ENCODE measurements at places on chromosomes 4 and X. TPM values are rescaled to one million over a fixed set of nuclear protein-coding genes. Genes with fewer than 3 reads are reported as not detected.

DNA sequence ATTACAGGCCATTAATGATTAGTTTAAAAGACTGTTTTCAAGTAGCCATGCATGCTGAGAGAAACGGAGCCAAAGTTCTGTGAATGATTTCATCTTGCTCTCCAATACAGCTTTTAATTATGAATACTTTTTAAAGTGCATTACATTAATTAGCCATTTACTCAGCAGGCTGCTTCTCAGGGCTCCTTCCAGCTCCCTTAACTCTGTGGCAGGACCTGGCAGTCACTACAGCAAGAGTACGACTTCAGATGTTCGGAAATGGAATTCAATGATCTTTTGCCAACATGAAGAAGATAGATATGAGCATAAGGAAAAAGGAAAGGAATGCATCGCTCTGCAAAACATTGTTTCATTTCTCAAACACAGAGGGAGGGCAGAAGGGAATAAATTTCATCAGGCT is 987.2 kb downstream of the PDHA2 start:
- no peak for DNase-seq

DNA sequence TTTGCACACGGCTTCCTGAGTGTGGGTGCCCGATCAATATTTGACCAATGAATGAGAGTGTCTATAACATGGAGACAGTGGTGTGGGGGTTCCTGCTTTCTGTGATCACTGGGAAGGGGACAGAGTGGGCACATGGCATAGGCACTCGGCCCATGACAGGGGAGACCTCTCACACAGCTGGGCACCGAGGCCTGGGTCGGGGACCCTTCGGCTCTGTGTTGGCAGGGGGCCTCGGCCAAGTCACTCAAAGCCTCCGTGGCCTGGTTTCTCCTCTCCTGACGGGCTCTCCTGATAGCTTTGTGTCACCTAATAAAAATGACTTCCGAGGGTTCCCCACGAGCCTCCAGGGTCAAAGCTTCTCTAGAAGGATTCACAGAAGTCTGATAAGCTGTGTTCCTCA is 43.9 kb upstream of the PSAPL1 start:
- DNase-seq, result no peak

- no peak for DNase-seq
Measured at GRCh38 chrX:118497180-118497818, 1.7 kb downstream of the DOCK11 start.

DNA sequence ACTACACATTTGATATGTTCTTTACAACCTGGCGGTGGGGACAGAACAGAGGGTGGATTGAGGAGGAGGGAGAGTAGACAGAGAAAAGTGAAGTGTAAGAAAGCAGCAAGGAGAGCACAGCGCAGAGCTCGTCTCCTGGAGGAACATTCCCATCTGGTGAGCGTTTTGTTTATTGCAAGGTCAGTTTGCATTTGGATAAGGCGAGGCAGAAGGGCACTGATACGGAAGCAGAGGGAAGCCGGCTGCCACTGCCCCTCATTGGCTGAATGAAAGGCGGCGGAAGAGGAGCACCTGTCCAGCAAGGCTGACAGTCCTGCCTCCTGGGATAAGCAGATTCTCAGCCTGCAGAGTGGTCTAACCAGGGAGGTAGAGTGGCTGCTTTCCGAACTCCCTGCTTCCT is 83.2 kb downstream of the GPR143 start:
- no peak for DNase-seq

GRCh38 chr4:9771034-9771433 is 10.4 kb upstream of the DRD5 start:
- no peak for DNase-seq

- DNase-seq, result no peak
Measured at GRCh38 chr4:113560579-113560978, 201.0 kb downstream of the CAMK2D start.

GRCh38 chrX:44975666-44976263 is 102.8 kb downstream of the KDM6A start:
- DNase-seq, result no peak

- DNase-seq, result no peak
Measured at GRCh38 chr4:188550296-188550695, 411.1 kb downstream of the TRIML1 start.

- DNase-seq, result no peak
Measured at GRCh38 chr4:138689187-138689586, 326.4 kb upstream of the NOCT start.

DNA sequence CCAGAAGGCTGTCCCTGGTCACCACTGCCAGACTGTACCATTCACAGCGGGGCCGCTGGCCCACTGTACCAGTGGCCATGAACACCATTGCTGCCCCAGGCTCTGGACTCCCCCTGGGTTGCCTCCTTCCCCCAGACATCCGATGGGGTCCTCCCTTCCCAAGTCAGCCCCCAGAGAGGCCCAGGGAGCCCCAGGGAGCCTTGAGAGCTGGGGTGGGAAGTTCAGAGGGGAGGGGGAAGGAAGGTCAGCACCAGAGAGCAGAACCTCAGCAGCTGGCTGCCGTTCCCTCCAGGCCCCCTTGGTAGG is 441 bp upstream of the ARHGAP4 start:
- no peak for DNase-seq

DNA sequence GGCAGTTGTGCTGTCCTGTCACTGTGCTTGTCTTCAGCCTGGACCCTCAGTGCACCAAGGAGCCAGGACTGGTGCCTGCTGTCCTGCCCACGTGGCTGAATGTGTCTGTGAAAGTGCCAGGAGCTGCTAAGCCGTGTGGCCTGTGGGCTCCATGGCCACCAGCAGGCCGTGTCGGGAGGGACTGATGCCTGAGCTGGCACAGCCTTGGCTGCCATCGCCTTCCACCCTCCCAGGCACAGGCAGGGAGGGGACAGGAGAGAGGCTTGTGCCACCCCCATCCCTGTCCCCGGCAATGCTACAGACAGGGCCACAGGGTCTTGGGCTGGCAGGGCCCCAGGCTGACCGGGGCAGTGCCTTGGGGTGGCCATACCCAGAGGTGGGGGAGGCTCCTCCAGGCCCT is 24.8 kb downstream of the DOK7 start:
- no peak for DNase-seq

GRCh38 chr4:59536428-59536827 is 1663.7 kb upstream of the ADGRL3 start:
- DNase-seq, result no peak

- DNase-seq, result no peak
Measured at GRCh38 chr4:82648356-82648755, 86.6 kb upstream of the TMEM150C start.

- DNase-seq, result no peak
Measured at GRCh38 chrX:110087485-110088356, 84.8 kb downstream of the TMEM164 start.

DNA sequence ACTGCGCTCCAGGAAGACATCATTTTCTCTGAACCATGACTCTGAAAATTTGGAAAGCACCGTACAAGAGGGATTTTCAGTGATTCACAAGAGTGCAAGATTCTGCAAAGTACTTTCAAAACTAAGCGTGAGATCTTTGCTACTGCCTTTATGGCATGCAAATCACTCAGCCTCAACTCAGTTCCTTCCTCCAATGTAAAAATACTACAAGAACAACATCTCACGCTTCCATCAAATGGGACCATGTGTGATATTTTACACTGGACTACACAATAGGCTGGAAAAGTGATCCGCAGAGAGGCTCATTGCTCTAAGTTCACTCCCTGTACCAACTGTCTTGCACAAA is 674 bp upstream of the IL15 start:
- no peak for DNase-seq

- DNase-seq, result no peak
Measured at GRCh38 chr4:75698162-75698962, 25.2 kb upstream of the G3BP2 start.

DNA sequence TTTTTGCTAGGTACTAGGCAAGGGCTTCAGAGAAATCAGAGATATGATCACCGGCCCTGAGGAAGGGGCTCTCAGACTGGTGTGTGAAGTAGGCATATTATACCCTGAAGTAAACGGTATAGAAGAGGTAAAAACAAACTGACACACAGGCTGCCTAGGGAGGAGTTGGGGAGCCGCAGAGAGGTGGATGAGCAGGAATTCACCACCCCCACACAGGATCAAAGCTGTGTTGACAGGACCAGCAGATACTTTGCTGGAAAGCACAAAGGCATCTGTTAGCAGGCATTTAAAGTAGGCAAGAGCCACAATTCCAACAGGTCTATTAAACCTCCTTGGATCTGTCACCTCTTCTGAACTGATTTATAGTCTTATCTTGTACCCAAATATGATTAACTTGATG is 71.8 kb upstream of the GPR34 start:
- no peak for DNase-seq

- DNase-seq, result no peak
Measured at GRCh38 chr4:156298230-156298629, 344.6 kb upstream of the CTSO start.

DNA sequence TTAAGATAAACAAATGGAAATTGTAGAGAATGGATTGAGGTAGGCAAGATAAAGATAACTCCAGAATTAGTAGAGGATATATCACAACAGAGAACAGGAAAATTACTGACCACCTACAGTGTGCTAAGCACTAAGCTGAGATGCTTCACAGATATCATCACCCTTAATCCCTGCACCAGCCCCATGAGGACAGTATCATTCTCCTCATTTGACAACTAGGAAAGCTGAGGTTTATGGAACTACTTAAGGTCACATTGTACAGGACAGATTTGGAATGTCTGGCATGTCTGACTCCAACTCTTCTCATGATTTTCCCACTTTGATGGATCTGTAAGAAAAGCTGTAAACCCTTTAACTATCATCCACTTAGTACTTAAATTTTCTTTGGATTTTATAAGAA is 95.5 kb downstream of the CASK start:
- no peak for DNase-seq

- DNase-seq, result no peak
Measured at GRCh38 chr4:147518846-147519767, 38.2 kb downstream of the EDNRA start.

DNA sequence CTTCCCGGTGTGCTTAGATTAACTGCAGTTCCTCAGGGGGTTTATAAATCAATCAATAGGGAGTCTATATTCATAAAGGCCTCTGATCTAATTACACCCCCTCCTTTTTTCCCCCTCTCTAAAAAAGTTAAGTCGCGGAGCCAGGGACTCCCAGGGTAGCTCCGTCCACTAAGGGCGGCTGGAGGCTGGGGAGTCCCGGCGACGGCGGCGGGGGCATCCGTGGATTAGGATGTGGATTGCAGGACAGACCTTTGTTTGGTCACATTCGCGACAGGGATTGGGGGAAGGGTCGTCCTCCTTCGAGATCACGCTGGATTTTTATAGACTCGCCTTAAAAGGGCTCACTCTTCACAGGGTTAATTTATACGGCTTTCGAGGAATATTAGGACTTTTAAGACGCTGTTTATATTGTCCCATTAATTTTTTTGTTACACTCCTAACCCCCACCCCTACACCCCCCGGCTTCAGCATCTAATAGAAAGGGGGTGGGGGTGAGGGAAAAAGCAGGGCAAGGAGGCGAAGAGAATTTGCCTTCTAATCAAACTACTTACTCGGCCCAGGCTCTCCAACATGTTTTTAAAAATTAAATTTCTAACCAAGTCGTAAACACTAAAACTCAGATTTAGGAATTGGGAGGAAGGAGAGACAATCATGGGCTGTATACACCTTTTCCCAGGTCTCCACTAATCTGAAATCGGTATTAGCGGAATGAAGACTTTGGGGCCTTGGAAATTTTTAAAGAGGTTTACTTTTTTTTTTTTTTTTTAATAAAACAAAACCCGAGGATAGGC is 8.5 kb downstream of the PITX2 start:
- DNase-seq, result no peak

DNA sequence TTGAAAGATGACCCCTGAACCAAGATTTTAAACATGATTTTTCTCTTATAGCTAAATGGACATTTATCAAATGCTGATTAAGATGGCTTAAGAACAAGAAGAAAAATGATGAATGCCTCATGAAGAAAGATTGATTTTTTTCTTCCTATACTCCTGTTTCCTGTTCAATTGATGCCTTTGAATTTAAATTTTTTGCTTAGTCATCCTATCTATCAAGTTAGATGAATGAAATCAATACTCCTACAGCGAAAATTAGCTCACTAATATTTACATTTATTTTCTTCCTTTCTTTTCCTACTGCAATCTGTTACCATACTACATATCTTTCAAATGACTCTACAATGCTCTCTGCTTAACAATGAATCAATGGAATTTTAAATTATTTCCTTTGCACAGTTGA is 773.6 kb upstream of the DIAPH2 start:
- no peak for DNase-seq

GRCh38 chr4:188341428-188341827 is 202.2 kb downstream of the TRIML1 start:
- no peak for DNase-seq

DNA sequence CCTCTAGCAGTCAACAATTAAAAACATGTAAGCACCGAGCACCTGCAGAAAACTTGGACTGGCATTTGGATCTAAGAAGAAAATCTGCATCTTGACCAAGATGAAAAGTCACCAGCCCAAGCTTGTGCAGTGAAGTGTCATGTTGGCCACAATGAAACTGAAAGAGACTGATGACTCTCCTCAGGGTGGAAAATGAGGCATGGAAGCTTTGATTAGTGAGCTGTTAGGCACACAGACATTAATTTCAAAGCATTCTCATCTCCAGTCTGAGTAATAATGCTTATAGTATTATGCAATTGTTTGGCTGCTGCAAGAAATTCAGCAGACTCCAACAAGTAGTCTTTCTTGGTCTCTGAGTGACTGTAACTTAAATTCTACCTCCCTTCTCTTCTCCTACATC is 150.1 kb downstream of the AR start:
- no peak for DNase-seq

- DNase-seq, result no peak
Measured at GRCh38 chr4:19776021-19776459, 475.7 kb upstream of the SLIT2 start.

- no peak for DNase-seq
Measured at GRCh38 chrX:43590150-43590549, 65.9 kb upstream of the MAOA start.

- no peak for DNase-seq
Measured at GRCh38 chr4:8694226-8694625, 101.7 kb downstream of the CPZ start.

GRCh38 chr4:97924341-97924958 is 218.8 kb downstream of the STPG2 start:
- DNase-seq, result no peak

DNA sequence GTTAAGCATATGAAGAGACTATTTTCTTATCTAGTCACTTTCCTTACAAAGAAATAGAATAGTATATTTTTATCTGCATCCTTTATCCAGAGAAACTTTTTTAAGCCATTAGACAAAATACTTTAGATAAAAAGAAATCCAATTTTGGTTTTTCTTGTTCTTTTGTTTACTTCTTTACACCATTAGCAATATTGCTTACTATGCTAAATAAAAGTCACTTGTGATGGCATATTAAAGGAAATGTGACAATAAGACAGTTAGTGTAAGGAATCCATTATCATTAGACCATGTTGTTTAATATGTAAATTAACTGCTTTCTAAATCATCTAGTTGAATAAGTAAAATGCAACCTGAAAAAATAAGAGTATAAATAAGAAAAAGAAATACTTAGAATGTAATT is 2582.7 kb downstream of the ARAP2 start:
- DNase-seq, result no peak

The OPRPN gene
- not detected for total RNA-seq

The COL25A1 gene
- 8.1 TPM for total RNA-seq

The CENPI gene
- 1.7 TPM for total RNA-seq

The SATL1 gene
- total RNA-seq, result not detected

The SYN1 gene
- 1.5 TPM for total RNA-seq

The TADA2B gene
- 19.2 TPM for total RNA-seq

The OPHN1 gene
- 9.7 TPM for total RNA-seq

The SH3BP2 gene
- total RNA-seq, result 75.4 TPM

The ENPEP gene
- 4.8 TPM for total RNA-seq

The SHOX gene
- total RNA-seq, result not detected

The HCCS gene
- total RNA-seq, result 18.1 TPM

The DTHD1 gene
- total RNA-seq, result 0.58 TPM

The PNMA6A gene
- 3.7 TPM for total RNA-seq

The TRIM75 gene
- total RNA-seq, result not detected

The CT47B1 gene
- total RNA-seq, result not detected

The RAB41 gene
- total RNA-seq, result not detected
